ENCODE measurements at places on chromosomes 4 and X.

DNA sequence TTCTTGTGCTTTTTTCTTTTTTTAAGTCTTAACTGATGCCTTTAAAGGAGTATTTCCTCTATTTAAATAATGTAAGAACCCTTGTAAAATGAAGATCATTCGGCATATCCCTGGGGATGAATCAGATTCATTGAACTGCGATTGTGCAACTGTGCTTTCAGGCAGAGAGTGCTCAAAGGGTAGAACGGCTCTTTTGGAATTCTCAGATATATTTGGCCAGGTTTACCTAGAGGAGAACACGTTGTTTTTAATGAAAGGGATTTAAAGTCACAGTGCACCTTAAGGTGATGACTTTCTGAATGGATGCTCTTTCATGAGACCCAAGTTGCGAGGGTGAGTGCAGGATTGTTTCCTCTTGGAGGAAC lies 51.6 kb upstream of the ELOVL6 start:
- no peak for DNase-seq

DNA sequence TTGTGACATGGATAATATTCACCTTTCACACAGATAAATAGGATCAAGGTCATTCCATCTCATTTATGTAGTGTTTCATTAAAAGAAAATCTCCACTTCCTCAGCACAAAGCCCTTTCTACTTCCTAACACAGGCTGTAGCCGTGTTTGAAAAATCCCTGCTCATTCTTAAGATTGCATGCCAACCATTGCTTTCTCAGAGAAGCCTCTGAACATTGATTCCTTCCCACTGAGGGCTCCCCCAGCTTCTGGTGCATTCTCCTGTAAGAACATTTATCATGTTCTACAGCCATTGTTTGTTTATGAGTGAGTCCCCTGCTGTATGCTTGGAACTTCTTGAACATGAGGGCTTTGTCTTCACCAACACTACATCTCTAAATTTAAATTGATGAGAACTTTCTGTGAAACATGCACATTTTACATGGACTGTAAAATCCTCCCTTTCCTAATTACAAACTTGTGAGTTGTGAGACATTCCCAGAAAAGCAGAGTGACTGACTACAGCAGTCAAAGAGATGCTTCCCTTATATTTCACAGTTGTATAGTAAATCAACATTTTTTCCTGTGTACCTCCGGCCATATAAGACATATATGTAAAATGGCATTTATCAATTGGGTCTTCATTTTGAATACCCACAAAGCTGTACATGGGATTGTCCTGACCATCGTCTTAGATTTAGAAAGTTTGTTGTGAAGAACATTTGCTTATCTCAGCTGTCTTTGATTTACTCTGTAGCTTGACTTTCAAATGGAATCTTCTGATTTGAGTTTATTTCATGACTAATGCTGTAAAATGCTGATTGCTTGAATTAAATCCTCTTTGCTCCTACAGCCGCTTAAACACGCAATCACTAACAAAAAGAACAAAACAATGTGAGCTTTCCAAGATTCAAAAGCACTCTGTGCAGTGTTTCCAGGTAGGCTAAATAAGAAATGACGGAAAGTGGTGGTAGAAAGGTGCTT lies 600.5 kb upstream of the SLIT2 start:
- DNase-seq, result no peak

DNA sequence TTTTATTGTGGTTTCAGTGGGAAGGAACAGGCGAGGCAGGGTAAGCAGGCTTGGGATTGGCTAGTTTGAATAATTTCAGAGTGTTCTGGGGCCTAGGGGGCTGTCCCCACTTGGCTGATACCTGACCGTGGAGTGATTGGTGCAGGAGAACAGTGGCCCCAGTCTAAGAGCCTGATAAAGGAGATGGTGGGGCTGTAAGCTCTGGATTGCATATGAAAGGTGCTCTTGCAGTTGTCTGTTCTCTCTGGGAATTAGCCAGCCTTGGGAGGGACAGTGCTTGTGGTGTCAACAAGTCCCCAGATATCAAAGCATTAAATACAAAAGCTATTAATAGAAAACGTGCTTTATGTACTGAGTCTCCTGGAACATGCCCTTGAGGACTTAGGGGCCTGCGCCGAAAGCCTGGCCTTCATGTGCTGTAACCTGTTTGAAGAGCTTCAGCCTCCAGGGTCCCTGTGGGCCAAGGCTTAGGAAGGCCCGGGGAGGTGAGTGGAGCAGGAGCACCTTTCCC lies 30.4 kb upstream of the CLTRN start:
- DNase-seq, result no peak

DNA sequence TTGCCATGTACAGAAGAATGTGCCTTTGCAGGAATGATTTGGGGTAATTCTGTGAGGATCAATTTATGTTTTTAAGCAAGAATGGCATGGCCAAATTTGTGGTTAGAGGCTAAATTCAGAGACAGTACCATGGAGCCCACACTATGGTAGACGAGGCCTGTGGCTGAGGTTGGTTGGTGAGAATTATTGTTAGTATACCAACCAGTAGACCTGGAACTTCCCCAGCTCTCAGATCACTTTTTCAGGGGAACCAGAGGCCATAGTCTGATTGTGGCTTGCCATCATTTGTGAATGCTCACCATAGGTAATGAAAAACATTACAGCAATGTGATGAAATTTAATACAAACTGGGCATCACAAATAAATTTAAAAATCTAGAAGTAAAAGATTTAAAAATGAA lies 56.3 kb downstream of the SHISA3 start:
- no peak for DNase-seq

DNA sequence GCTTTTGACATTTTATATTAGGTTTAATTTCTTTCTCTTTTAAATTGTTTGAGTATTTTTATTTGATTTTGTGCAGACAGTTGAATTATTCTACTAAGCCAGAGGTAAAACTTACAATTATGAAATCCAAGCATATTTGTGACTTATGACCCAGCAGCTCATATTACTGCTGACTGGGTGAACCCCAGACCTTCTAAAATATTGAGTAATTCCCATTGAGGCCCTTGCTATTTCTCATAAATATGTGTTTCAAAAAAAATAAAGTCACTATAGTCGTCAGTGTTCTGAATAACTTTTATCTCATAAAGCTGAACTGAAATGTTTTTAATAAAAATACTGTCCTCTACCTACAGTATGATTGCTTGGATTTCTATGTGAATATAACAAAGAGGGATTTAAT lies 303.1 kb downstream of the IQCM start:
- no peak for DNase-seq

- no peak for DNase-seq
These were observed 95.1 kb downstream of the RASL11B start for GRCh38 chr4:52957220-52957686.

DNA sequence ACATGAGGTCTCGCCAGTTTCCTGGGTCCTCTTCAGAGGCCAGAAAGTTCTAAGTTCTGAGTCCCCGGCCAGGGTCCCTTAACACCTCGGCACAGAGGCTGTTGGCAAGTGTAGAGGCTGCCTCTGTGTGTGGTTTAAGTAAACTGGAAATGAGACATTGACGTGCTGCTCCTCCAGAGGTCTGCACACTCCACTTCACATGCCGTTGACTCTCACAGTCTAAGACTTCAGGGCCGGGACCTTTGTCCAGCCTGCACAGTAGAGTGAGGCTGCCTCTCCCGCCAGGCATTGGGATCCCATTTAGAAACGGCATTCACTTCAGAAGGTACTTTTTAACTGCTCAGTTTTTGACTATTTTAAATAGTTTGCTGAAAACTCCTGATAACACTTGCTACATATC lies 10.6 kb upstream of the TADA2B start:
- DNase-seq, result no peak

DNA sequence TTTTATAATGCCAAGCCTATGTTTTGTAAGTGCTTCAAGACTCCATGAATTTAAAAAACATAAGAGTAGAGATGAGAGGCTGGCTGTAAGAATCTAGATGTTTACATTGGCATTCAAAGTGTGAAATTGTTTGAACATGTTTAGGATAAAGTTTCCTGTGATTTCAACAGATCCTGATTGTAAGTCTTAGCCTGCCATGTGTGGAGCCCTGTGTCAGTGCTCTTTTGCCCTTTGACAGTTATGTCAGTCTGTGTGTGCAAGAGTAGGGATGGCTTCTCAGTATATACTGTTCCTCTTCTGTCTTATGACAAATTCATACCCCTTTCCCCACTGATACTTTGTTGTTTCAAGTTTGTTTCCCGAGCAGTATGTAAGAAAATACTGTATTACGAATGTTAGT lies 68.2 kb downstream of the USP9X start:
- no peak for DNase-seq

DNA sequence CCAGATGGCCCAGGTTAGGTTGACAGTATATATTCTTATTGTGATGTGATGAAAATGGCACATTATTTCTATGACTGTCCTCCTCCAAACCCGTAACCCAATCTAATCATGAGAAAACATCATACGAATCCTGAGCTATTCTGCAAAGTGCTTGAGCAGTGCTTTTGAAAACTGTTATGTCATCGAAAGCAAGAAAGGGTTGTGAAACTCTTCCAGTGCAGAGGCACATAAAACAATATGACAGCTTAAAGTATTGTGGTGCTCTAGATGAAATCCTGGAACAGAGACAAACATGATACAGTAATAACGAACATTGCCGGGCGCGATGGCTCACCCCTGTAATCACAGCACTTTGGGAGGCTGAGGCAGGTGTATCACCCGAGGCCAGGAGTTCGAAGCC lies 1648.0 kb downstream of the STIM2 start:
- DNase-seq, result no peak
